HEK293T (cell line): ENCODE measurements at places on chromosomes 12 and 14.

GRCh38 chr12:107488666-107489065, 196.9 kb upstream of the PWP1 start:
- no peak for DNase-seq

DNA sequence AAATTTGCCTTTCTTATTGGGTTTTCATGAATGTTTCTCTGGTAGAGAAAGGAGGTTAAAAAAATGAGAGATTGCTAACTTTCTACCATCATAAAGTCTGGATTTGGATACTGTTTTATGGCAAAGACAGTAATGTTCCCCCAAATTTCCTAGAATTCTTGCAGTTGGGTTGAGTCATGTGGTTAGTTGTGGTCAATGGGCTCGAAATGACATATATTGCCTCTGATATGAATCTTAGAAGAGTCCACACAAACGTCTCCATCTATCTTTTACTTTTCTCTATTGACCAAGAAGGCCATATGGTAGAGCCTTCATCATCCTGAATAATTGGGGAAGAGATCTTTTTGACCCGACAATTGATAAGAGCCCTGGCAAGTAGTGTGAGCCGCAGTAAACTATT, 119.5 kb upstream of the PMCH start:
- DNase-seq, result no peak

DNA sequence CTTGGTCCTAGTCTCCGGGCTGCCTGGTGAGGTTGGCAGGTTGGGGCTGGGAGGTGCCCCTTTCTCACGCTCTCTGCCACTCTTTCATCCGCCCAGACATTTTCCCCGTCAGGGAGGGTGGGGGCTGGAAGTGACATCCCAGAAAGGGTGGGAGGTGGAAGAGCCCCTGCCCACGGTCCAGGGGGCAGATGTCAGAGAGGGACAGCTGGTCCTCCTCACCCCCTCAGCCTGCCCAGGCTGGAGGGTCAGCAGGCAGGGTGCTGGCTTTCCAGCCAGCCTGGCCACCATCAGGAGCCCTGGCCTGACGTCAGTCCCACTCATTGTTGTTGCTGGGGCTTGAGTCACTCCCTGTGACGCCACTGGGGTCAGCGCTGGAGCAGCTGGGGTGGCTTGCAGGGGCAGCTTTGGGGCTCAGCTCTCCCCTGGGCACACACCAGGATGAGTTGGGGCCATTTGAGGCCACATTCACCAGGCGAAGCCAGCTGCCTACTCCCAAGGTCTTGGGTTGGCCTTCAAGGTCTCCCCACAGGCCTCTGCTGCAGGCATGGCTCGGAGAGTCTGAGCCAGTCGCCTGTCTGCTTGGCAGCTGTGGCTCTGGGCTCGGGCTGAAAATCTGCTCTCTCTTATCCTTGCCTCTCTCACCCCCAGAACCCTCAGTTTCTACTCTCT, 5.7 kb upstream of the ATG101 start:
- no peak for DNase-seq

GRCh38 chr12:109804820-109805761, 28.1 kb downstream of the TRPV4 start:
- peak; percentile 83 for DNase-seq

- no peak for DNase-seq
Measured at GRCh38 chr14:76941946-76942805, 86.3 kb downstream of the IRF2BPL start.

DNA sequence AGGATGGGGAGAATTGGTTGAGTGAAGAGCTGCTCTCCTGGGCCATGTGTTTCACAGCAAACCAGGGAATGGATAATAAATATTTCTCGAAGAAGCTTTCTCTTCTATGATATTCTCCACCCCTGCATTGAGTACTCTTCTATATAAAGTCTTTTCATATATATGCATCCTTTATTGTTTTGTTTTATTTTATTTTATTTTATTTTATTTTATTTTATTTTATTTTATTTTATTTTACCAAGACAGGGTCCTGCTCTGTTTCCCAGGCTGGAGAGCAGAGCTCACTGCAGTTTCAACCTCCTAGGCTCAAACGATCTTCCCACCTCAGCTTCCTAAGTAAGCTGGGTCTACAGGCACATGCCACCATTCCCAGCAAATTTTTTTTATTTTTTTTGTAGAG, 85.8 kb downstream of the SCN8A start:
- no peak for DNase-seq

- no peak for DNase-seq
Measured at GRCh38 chr12:122366685-122367475, 55.6 kb downstream of the CLIP1 start.

DNA sequence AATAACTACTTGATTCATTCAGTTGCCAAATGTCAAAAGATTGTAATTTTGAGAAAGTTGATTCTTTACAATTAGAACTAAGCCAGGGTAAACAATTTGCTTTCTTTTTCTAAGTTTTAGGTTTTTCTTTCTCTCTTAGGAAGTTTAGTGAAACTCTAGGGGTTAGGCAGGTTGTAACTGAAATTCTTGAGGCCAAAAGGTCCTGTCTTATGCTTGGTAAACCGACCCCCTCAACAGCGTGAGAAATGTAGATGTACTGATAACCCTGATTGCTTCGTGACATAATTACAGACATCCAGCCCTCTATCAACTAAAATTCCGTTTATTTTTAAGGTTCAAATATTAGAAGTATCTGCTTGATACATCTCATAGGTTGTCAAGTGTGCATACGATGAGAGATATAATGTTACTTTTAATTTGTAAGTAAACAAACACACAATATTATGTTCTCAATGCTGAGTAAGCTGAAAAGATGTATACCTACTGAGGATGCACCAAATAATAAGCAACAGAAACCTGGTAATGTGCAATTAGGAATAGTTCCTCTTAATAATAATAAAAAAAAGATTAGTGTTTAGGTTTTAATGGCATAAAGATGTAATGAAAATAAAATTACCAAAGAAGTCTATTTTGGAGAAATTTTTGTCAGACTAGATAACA, 7.2 kb downstream of the FUT8 start:
- DNase-seq, result no peak

DNA sequence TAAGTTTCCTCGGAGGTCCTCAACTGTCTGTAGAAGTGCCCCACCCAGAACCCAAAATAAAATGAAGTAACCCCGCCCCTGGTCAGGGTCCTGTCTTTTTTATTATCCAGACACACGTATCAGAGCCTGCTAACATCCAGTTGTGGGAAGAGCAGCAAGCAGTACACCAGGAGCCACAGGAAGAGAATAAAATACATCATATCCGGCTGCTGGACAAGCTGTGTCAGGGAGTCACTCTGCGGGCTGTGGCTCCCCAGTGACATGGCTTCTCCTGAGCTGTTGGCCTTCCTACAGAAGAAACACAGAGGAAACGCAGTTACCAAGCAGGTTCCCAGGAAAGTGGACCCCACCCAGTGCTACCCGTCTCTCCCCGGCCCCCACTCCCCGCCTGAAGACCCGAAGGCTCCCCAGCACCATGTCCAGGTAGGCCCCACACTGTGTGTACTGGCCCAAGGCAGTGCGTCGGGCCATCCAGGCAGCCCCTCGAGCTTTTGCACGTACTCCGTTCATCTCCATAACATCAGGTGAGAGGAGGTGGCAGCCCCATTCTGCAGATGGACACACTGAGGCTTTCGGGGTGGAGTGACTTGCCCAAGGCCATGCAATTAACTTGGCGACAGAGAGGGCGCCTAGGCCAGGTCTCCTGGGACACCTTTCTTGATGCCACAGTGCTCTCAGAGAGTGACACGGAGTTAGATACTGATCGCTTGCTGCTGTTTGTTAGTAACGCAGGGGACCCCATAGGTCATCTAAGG, 34.3 kb upstream of the DICER1 start:
- DNase-seq, result no peak

DNA sequence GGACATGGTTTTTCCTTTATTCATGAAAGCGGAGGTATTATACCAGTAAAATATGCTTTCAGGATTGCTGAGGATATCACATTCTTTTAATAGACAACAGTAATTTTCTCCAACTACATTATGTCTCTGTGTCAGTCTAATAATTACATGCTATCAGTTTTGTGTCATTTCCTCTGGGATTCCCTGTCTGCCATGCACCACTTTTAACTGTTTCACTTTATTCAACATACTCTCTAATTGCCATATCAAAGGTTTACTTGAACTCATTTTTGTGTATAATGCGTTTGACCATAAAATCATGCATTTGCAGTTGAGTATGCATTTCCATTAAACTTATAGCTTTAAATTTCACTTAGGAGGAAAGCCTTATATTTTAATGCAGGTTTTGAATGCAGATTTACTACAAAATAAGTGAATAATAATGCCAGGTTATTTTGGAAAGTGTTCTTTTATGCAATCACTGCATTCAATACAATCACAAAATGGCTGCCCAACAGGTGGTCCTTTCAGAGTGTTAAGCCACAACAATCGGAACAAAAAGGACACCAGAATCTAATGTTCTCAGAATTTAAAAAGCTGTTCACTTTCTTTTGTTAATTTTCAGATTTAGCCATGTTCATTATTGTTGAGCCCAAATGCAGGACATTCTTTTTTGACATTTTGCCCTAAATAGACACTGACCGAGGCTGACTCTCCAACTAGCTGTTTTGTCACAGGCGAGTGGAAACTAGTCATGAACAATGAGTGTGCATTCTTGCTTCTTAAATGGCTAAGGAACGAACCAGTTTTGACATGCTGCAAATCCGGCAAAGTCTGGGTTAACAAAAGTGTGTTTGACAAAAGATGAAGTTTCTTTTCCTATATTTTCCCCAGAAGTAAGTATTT, 40.9 kb downstream of the MBIP start:
- no peak for DNase-seq

DNA sequence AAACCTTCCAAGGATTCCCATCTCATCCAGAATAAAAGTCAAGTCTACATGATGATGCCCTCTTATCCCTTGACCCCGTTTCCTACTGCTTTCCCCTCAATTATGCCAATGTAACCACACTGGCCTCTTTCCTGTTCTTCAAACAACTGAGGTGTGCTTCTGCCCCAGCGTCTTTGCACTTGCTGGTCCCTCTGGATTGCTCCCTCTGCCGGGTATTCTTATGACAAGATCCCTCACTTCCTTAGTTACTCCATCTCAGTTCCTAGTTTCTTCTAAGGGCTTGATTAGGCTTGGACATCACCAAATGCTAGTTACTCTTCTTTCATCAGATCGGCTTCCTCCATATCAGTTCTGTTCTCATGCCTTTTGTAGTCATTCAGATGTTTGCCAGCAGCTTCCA, 32.7 kb upstream of the PELI2 start:
- DNase-seq, result no peak

DNA sequence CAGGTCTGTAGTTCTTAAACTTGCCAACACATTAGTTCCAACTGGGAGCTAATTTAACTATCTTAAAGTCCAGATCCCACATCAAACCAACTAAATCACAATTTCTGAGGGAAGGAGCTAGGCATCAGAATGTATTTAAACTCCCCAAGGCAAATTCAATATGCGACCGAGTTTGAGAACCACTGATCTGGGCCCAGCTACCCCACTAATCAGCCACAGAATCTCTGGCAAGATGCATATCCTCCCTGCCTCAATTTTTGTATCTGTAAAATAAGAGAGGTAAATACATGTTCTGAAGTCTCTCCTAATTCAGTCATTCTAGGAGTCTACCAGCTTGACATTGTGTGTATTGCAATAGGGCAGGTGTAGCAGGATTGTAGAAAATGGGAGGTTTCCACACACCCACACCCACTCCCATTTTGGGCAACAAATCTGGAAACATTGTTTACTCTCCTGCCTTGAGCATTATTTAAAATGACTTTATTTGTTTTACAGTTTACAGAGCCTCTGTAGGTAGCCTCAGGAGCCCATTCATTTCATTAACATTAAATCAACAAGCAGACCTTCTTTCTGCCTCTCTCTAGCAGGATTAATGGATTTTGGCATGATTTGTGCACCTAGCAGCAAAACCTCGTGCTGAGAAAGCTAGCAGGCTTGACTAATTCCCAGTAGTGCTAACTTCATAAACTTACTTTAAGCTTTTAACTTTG, 15.6 kb downstream of the LGR5 start:
- peak; percentile 20 for DNase-seq

- no peak for DNase-seq
Measured at GRCh38 chr14:76446921-76447320, 71.0 kb downstream of the ESRRB start.

DNA sequence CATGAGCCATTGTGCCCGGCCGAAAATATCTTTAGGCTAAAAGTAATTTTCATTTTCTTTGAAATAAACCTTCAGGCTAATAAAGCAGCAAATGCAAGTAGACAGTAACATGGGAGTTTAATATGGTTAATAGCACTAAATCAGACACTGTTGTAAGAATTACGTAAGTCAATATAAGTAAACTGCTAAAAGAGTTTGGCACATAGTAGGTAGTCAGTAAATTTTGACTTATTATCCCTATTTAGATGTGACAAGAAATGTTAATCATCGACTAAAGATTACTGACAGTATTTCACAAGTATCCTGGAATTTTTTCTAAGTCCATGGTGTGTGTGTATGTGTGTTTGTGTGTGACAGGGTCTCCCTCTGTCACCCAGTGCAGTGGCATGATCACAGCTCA, 3.9 kb downstream of the PPP4R3A start:
- no peak for DNase-seq

- DNase-seq, result peak; percentile 17
Measured at GRCh38 chr12:116196752-116197718, 80.5 kb downstream of the MED13L start.

DNA sequence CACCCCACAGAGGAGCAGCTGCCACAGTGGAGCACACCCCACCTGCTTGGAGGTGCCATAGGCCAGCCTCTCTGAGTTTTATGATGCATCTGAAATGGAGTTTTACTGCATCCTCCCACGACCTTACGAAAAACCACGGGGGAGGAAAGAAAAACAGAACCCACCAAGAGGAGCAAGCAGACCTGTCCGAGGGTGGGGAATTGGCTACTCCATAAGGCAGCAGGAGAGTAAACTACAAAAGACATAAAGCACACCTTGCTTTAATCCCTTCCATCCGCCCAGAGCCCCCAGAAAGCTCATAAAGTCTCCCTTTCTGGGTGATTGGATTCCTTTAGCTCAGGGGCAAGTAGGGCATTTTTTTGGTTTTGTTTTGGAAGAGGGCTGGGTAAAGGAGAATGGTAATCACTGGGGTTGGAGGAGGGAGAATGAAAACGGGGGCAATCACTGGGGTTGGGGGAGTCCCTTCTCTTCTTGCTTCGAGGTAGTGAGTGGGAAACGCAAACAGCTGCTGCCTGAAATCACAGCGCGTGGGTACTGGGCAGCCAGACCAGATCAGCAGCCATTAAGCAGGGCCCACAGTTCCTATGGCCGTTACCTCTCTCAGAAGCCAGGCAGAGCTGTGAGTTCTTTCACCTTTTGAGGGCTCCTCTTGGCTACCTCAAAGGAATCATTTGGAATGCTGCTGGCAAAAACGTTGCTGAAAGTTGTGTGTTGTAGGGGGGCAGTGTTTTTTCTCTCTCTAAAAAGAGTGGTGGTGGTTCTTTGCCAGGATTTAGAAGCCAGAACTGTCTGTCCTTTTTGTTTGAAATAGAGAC, 433.6 kb downstream of the ZFP36L1 start:
- no peak for DNase-seq

GRCh38 chr14:67607646-67608045, 7.6 kb upstream of the PIGH start:
- DNase-seq, result no peak

DNA sequence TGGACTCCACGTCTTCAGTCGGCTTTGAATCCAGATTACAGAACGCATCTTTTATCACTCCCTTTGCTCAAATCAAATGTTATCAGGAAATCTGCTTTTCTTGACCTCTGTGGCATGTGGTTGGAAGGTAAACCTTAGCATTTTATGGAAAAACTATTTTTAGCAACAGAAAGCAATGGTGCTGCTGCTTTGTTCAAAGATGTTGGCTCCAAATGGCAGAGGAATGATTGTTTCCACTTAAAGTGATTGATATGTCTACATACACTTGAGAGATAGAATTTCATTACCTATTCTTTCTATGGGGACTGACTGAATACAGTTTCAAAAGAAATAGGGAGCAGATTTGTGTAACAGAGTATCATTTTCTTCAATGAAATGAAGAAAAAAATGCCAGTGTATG, 761.2 kb downstream of the NOVA1 start:
- no peak for DNase-seq
